ENCODE measurements at places on chromosomes 2 and 18.

- DNase-seq, result no peak
These were observed 94.9 kb downstream of the TRABD2A start for GRCh38 chr2:84785950-84786349.

DNA sequence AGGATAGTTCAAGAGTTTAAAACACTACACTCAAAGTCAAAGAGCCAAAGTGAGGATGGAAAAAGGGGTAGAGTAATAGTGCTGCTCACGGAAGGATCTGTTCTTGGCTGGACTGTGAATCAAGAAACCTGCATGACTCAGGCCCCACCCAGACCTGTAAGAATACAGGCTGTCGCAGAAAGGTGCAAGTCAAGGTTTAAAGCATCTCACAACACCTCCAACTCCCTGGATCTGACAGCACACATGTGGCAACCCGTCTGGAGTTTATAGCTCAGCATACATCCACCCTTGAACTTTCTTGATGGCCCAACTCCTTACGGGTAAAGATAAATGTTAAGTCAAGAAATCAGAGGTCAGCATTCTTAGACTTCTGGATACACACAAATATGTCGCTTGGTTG is 6.3 kb downstream of the KIAA2012 start:
- no peak for DNase-seq

DNA sequence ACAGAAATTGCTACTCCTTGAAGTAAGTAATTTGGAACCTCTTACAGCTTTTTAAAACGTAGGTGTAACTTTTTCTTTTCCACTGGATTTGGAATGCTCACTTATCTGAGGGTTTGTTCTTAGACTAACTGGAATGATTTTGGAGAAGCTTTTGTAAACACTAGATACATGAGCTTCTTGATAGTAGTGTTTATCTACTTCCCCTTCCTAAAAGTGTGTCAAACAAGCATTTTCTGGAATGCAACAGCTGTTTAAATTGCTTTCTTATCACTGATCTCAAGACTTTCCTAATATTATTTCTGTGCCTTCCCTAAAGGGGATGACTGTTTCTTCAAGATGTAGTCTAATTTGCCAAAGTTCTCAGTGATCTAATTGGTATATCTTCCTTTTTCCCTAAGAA is 282.6 kb downstream of the CCDC178 start:
- no peak for DNase-seq

DNA sequence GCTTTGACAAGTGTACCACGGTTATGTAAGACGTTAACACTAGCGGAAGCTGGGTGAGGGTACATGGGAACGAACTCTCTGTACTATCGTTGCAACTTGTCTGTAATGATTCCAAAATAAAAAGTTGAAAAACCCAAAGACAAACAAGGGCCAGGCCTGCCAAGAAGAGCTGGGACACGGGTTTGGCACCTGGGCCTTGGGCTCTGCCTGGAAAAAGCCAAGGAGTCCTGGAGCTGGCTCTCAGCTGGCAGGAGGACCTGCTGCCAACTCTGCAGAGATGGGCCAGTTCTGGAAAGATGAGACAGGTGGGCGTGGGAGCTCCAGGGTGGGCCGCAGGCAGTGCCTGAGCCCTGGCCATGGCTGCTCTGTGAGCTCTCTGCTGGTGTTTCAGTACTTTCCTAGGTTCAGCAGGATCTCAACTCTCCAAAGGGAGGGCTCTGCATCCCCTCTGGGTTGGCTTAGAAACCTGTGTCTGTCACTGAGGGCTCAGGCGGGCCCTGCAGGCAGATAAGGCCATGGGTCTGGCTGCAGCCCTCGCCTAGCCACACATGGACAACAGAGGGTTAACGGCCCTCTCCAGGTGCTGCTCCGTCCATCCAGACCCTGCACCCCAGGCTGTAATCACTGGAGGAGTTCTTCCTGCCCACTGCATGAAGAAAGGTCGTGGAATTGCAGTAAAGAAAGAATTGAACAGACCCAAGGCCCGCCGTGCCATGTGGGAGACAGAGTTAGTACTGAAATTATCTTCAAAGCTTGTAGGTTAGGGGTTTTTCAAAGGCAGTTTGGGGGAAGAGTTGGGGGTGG is 89.9 kb downstream of the RHOB start:
- no peak for DNase-seq

DNA sequence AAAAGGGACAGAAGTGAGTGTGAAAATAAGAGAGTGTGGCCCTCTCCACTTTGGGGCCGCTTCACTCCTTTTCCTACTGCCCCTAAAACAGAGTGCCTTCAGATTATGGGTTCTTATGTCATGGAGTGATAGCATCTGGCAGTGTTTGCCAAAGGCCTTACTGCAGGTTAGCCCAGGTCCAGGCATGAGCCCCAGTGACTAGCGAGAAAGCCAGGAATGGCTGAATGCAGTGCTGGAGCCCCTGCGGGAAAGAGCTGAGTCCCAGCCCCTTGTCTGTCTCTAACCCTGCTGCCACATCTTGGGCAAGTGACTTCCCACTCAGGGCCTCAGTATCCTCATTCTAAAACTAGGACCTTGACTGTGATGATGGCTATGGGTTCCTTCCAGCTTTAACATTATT is 6.0 kb downstream of the IGFBP5 start:
- DNase-seq, result no peak

GRCh38 chr2:204049635-204050034 is 113.1 kb downstream of the ICOS start:
- DNase-seq, result no peak

DNA sequence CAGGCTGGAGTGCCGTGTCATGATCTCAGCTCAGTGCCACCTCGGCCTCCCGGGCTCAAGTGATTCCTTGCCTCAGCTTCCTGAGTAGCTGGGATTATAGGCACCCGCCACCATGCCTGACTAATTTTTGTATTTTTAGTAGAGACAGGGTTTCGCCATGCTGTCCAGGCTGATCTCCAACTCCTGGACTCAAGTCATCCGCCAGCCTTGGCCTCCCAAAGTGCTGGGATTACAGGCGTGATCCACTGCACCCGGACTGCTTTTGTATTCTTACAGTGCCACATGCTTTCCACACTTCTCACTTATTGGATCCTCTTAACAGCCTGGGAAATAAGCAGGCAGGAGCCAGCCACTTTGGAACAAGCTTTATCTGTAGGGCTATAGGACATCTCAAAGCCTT is 25.3 kb upstream of the BCL2L11 start:
- no peak for DNase-seq

DNA sequence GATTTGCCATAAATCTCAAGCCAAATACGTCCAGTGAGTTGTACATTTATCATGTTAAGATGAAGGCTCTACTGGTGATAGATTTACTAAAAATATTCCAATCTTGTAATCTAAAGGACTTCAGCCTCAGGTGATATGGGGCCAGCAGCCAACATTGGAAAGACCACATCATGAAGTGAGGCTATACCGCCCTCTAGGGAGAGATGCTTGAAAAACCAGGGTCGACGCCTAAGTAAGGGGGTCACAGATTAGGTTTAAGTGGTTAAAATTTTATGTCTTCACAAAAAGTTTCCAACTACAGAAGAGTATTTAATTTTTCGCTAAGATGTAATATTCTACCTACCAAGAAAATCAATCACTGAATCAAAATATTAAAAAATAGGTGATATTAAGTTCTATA is 33.3 kb downstream of the DOCK10 start:
- no peak for DNase-seq

DNA sequence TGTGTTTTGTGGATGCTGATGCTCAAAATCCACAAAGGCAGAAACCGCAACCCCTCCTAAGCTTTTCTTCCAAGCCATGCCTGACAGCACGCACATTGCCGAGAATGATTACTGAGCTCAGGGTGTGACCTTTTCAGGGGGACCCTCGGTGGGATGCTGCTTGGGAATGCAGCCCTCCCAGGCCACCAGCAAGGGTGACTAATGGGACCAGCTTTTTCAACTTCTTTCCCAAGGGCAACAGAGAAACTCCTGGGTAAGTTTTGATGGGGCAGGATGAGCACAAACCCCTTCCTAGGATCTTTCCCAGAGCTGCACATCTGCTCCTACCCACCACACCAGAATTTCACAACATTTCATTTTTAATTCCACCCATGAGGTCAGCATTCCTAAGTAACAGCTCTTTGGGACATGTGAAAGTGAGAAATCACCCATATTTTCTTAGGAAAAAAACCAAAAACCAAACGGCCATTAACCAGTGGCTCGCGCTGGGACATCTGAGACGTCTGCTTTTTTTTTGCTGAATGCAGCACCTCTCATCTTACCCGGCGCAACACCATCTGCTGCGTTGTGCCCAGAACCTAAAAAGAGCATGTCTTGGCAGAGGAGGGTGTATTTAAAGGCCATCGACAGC is 119.0 kb downstream of the ARL4C start:
- DNase-seq, result no peak

DNA sequence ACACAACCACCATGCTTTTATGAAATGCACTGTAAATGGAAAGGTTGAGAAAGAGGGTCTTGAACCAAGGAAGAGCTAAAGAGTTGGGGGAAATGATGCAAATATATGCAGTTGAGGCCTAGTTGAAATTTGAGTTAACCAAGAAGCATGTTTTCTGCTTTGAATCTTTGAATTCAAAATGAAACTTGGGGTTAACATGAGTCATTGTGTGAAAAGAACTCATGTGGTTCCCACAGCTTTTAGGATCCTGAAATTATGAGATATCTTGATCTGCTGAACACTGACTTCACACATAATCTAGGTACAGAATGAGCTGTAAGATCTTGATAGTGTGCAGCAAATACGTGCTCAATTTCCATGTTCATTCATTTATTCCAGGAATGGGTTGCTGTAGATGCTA is 422.9 kb upstream of the TRIB2 start:
- DNase-seq, result no peak

- DNase-seq, result no peak
These were observed 29.1 kb downstream of the RTP5 start for GRCh38 chr2:241898463-241899270.

DNA sequence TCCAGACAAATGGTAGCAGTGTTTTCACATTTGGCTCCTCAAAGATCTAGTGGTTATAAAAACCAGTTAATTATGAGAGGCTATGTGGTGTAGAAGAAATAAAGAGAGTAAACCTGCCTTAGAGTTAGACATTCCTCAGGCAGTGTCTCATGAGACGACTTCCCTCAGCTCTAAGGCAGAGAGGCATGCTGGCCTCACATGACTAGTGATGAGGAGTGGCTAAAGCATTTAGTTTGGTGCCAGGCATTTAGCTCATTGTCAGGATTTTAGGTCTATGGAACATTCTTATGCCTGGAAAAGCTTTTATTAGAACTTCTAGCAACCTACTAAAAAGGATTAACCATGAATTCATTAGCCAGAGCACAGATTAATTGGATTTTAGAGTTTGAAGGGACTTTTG is 90.3 kb downstream of the RPRM start:
- DNase-seq, result no peak

GRCh38 chr2:240742602-240743095 is 51.0 kb downstream of the AQP12A start:
- no peak for DNase-seq

DNA sequence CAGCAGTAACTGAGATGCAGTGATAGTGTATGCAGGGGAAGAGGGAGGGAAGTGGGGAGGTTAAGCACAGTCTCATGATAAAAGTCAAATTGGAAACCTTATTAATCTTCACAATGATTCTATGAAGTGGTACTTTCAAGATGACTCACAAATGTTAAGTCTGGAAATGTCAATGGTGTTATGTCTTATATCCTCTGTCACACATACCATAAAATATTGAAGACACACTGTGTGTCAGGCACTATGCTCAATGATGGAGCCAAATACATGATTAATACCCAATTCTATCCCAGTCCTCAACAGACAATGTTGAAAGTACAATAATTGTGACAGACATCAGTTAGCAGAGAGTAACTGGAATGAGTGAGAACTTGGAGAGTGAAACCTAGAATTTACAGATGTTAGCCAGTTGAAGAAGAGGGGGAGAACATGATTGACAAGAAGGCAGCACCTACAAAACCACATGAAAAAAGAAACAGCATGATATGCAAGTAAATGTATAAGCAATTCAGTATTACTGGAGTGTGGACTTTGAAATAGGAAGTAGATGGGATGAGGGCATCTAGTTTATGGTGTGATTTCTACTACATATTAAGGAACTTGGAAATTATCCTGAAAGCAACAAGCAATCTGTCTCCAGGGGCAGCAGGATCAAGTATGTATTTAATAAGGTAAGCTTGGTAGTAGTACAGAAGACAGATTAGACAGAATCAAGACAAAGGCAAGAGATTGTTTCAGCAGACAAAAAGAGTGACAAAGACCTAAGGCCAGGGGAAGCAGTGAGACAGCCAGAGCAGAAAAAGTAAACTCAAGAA is 107.6 kb downstream of the STRN start:
- DNase-seq, result no peak

DNA sequence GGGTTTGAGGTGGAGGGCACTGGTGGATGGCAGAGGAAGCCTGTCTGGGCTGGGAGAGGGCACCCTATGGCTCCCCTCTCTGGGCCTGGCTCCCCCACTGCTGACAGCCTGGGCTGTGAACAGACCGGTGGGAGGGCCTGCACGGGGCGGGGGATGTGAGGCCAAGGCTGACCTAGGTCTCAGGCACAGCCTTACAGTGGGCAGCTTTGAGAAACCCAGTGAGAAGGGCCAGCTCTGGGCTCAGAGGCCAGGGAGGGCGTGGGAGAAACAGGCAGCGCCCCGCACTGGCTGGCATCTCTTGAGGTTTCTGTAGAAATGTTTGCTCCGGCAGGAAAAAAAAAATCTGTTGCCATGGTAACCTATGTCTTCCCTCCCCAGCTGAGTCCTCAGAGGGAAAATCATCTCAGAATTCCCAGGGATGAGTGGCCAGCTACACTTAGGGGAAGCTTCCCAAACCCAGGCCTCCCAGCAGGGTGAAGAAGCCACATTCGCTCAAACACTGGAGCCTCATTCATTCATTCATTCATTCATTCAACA is 71.7 kb upstream of the TAF1B start:
- peak; percentile 85 for DNase-seq

- DNase-seq, result no peak
These were observed 107.8 kb downstream of the MBD2 start for GRCh38 chr18:54116541-54117257.

GRCh38 chr2:241871538-241872312 is 2.2 kb downstream of the RTP5 start:
- no peak for DNase-seq

DNA sequence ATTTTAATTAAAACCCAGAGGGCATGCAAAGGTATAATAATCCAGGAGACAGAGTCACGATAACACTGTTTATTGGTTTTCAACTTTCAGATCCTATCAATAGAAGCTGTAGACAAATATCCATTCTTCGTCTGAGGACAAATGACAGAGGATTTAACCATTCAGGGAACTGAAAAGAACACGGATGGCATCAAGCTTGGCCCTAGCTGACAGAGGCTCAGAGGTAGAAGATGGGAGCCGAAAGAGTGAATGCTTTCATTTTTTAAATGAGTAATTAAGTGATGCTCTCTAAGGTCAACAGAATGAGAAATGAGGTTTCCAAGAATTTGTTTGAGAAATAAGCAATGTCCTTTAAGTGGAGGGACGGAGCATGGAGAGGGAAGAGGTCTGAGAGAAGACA is 62.1 kb downstream of the BCL2 start:
- no peak for DNase-seq

DNA sequence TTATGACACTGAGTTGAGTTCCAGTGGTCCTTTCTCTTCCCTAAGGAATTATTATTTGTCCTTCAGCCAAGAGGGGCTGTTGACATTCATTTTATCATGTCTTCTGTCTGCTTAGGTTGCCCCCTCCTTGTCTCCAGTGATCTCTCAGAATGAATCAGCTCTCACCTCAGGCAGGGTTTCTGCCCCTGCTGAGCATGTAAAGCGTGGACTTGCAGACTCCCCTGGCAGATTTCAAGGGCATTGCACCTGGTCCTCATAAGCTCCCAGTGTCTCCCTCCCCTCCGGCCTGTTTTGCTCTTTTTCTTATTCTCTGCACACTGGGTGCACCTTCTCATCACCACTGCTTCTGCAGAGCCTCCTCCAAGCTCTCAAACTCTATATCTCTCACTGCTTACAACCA is 188.4 kb downstream of the KCNS3 start:
- no peak for DNase-seq

GRCh38 chr2:223989206-223989855 is 32.1 kb downstream of the MRPL44 start:
- DNase-seq, result no peak

All from H54 (cell line).